ENCODE measurements at places on chromosomes 1 and 21. TPM values are rescaled to one million over a fixed set of nuclear protein-coding genes. Genes with fewer than 3 reads are reported as not detected.
A peak's percentile ranks its signal among the peaks of the same experiment; 100 is the strongest.

- no peak for DNase-seq
These were observed 137.2 kb downstream of the DMRTA2 start for GRCh38 chr1:50285994-50286393.

- no peak for DNase-seq
These were observed 34.2 kb downstream of the CHD5 start for GRCh38 chr1:6145864-6146410.

The PLA2G2C gene
- total RNA-seq = not detected

GRCh38 chr21:37000381-37000780, 6.1 kb upstream of the RIPPLY3 start:
- DNase-seq = no peak

DNA sequence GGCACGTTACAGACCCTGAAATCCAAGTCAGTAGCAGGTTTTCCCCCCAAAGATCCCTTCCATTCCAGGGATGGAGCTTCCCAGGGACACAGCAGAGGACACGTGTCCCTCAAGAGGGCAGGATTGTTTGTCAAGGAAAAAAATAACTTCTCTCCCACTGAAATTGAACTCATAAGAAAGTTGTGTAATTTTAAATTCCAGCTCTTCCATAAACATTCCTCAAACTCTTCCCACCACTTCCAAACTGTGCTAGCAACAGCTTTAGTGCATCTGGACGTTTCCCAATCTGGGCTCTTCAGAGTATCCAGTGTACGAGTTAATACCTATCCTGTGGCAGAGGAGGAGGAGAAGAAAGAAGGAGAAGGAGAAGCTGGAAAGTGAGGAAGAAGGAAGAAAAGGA, 79.6 kb downstream of the PSMG1 start:
- peak; percentile 11 for DNase-seq

GRCh38 chr1:67752306-67752705, 67.3 kb downstream of the GADD45A start:
- no peak for DNase-seq

DNA sequence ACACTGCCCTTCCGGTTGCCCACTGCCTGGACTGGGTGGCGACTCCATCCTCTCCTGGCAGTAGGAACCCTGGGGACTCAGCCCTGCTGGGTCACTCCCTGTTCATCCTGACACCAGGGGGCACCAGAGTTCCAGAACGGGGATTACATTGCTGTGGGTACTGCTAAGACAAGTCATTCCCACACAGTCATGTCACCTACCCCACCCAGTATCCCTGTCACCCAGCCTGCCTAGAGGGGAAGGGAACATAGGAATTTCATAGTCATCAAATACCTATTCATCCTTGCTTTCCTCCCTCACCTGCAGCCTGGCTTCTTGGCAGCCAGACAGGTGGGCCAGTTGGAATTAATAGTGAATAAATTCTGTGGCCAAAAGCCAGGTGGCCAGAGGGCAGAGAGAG, 9.8 kb upstream of the SFN start:
- peak; percentile 89 for DNase-seq

- no peak for DNase-seq
These were observed 15.3 kb upstream of the KLHDC8A start for GRCh38 chr1:205371871-205372660.

The CSF1 gene
- 33.8 TPM for total RNA-seq

GRCh38 chr1:64072089-64072793, 131.2 kb upstream of the UBE2U start:
- DNase-seq = peak; percentile 69

The ANKRD65 gene
- not detected for total RNA-seq

- peak; percentile 84 for DNase-seq
These were observed 35.4 kb downstream of the PTPRU start for GRCh38 chr1:29271724-29272123.

DNA sequence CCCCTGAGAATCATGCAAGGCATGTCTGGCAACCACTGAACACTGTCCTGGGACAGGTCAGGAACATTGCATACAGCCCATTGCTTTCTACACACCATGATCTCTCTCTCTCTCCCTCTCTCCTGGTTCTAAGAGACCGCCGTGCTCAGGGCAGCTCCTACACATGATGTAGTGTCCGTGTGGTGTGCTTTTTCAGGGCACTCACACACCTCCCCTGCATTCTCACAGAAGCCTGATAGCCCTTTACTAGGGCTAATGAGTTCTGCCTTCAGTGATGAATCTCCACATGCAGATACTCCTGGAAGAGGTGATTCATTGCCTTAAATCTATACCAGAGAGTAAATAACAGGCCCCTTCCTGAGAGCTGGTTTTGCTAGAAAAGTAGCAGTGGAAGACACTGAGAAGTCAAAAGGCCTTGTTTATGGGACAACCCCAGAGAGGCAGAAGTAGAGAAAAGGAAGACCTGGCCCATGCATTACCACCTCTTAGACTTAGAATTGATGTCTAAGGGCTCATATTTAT, 7.2 kb upstream of the OLFML2B start:
- no peak for DNase-seq

- DNase-seq = peak; percentile 65
These were observed 9.7 kb upstream of the COL8A2 start for GRCh38 chr1:36134505-36135329.

The UMODL1 gene
- total RNA-seq = not detected
